ENCODE measurements at places on chromosomes 5 and 9. TPM values are rescaled to one million over a fixed set of nuclear protein-coding genes. Genes with fewer than 3 reads are reported as not detected.

GRCh38 chr5:79642210-79642609, 30.0 kb downstream of the TENT2 start:
- no peak for DNase-seq

GRCh38 chr5:79509244-79509885, 4.6 kb downstream of the HOMER1 start:
- DNase-seq = no peak

DNA sequence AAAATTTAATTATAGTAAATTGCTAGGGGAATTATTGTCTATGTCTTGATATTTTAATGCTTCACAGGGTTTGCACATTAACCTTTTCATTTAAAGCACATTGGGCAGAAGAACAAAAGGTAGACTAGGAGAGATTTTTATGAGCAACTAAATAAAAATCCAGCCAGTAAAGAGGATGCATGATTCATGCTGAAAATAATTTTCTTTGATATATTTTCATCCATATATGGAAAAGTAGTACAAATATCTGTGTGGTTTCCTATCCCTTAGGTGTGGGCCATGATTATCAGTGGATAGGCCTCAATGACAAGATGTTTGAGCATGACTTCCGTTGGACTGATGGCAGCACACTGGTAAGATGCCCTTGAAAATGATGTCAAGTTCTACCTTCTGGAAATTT, 83.1 kb downstream of the VCAN start:
- no peak for DNase-seq

GRCh38 chr9:27572918-27573633, at the start of gene C9orf72:
Gene C9orf72 (minus strand): TSS chr9:27573481. CDS start chr9:27567120, 6,361 bp downstream.
- DNase-seq = peak; percentile 85

DNA sequence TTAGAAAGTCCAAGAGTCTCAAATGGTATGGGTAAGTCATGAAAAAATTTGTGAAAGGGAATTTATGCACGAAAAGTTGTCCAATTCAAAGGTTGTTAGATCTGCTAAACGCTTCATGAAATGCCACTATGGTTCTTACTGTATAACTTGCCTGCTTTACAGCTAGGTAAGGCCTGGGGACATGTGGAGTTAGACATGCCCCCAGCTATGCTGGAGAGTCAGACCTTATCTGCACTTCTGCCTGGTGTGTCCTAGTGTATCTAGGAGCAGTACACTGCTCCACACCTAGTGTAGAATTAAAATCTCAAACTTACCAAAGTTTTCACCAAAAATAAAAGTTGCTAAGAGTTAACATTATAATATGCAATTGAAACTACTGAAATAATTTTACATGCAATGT, 136.8 kb downstream of the MAPKAP1 start:
- no peak for DNase-seq

GRCh38 chr5:77200663-77201062, 9.8 kb upstream of the PDE8B start:
- DNase-seq = no peak

DNA sequence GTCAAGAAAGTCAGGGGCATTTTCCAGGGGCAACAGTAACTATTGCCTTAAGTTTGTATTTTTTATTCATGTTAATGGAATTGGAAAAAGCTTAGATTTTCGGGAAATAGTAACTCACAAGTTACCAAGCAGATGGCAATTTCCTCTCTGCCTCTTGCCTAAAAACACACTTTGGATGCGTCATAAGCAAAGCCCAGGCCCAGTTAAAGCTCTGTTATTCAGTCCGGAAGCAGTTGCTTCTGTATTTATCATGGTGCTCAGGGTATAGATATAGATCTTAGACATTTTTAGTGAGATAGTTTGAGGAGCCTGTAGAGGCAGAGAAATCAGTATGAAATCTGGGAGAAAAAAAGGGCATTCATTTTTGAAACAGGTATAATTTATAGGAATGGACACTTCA, 260.3 kb upstream of the TNC start:
- no peak for DNase-seq

- no peak for DNase-seq
Measured at GRCh38 chr5:54581831-54582548, 64.4 kb downstream of the SNX18 start.

DNA sequence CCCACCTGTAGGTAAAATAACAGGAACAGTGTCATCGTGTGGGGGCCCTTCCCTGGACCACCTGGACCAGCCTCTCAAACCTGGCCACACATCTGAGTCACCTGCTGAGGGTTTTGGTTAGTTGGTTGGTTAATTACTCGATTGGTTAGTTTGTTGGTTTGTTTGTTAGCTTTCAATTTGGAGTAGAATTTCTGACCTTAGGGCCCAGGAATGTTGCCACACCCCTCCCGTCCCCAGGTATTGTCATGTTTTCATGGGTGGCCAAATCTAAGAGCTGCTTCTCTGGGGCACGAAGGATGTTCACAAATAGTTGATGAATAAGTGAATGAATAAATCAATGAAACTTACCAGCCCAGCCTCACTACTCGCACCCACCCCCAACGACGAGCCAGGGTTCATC, 21.9 kb downstream of the NTNG2 start:
- DNase-seq = no peak

DNA sequence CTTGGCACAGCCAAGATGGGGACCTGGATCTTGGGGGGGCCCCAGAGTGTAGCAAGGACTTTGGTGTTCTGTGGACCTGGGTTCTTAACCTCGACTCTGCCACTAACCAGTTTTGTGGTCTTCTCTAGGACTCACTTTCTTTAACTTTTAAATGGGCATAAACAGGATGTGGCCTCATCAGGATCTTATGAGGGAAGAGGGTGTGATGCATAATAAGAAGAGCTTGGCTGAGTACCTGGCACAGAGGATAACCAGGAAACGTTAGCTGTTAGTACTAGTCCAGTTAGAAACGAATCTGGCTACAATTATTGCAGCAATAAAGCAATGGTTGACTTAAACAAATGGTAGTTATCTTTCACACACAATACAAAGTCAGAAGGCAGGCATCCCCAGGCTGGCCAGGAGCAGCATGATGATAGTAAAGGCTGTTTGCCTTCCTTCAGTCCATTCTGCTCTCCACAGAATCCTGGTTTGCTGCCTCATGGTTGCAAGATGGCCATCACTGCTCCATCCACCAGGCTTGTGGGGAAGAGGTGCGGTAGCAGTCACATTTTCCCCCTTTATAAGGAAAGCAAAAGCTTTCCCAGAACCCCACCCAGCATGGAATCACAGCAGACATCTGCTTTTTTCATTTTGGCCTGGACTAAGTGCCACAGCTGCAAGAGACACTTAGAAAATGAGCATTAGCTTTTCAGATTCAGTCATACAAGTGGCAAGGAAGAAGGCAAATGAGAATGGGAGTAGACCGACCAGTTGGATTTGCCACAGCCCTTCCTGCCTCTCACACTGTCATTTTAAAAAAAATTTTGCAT, 225.0 kb downstream of the AOPEP start:
- peak; percentile 38 for DNase-seq

DNA sequence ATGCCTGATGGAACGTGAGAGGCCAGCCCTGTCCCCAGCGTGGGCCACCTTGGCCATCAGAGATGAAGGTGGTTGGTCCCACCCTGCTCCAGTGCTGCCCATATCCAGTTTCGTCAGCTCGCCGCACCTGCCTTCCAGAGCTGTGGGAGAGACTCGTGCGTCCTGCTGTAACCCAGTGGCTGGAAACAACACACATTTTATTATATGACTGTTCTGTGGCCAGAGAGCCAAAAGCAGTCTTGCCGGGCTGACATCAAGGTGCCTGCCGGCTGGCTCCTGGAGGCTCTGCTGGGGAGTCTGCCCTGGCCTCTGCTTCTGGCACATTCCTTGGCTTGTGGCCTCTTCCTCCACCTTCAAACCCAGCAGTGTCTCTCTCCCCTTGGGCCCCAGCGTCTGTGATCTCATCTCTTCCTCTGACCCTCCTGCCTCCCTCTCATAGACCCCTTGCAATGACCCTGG, 94.7 kb downstream of the RXRA start:
- no peak for DNase-seq

DNA sequence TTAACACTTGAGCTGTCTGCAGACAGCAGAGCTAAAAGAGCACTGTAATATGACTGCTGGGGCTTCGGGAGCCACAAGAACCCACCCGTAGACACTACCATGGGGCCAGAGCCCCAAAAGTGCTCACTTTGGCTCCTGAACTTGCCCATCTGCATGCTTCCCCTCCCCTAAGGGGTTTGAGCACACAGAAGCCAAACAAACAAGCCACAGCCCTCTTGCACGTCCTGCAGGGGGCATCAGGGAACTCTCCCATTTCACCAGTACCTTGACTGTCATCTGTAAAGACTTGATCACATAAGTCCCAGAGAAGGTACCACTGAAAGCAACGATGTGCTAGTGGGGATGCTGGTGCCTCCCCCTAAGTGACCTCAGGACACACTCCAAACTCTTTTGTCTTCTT, 681.8 kb downstream of the SEMA5A start:
- no peak for DNase-seq

DNA sequence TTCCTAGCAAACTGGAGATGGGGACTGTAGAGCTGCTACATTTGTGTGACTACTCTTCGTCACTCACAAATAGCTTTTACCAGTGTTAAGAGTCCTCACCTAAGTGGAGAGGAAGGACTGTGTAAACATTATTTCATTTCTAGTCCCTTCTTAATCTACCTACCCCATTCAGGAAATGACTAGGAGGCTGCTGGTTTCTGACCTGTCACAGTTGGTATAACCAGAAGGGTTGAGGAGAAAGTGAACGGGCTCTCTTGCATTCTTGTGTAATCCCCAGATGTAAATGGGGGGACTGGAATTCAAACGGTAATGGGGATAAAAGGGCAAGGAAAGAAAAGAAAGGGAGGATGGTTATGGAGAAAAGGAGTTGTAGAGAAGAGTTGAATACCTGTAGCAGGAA, 35.4 kb upstream of the BNIP1 start:
- no peak for DNase-seq

GRCh38 chr5:147093138-147093537, 141.7 kb upstream of the STK32A start:
- DNase-seq = no peak

CENPP gene
- 29.1 TPM for total RNA-seq

SPATA31D4 gene
- total RNA-seq = not detected

PHF24 gene
- total RNA-seq = not detected

GABRA1 gene
- not detected for total RNA-seq

PCA3 gene
- not detected for total RNA-seq

Measured in activated CD8-positive, alpha-beta T cell treated with anti-CD3 and anti-CD28 coated beads, Interleukin-2, amount 10 ng/mL, durations not matched to agents 7 days and 5 days (primary cell).